ENCODE measurements at places on chromosomes 11 and 22.
A peak's percentile ranks its signal among the peaks of the same experiment; 100 is the strongest.

GRCh38 chr11:118921121-118921928 is 4.4 kb downstream of the BCL9L start:
- peak; percentile 69 for DNase-seq

- no peak for DNase-seq
Observed at GRCh38 chr11:77876045-77876444, 55.1 kb downstream of the AAMDC start.

GRCh38 chr11:77196961-77197360 is 68.9 kb downstream of the MYO7A start:
- DNase-seq, result no peak

GRCh38 chr22:39459681-39460080 is 2.9 kb downstream of the MGAT3 start:
- DNase-seq, result no peak

DNA sequence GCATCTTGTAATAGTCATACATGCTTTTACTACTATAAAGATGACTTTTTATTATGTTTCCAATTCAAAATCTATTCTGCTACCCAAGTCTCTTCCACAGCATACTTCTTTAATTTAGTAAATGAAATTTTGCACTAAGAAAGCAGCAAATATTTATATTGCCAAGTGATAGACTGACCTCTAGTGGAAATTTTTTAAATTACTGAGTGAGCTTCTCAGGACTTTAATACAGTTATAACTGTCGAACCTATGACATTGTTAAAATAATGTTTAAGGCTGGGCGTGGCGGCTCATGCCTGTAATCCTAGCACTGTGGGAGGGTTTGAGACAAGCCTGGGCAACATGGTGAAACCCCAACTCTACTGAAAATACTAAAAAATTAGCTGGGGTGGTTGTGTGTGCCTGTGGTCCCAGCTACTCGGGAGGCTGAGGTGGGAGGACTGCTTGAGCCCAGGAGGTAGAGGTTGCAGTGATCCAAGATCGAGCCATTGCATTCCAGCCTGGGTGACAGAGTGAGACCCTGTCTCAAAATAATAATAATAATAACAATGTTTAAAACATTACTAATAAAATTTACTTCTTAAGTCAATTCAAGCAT is 27.3 kb downstream of the STK33 start:
- peak; percentile 58 for DNase-seq

DNA sequence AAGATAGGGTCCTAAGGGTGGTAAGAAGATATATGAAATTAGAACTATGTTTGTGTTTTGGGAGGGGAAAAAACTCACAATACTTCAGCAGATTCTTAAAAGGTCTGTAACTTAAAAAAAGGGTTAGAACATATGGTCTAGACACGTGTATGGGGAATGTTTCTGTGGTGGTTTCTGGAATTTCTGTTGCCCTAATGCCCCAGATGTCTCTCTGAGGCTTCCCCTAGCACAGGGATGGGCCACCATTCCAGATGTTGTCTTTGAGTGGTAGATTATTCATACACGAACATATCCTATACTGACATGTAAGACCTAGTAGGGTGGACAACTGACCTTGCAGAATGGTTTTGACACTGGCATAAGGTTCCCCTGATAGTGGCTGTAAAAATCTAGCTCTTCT is 26.2 kb downstream of the EHF start:
- no peak for DNase-seq
